Adipocyte (in vitro differentiated cells): ENCODE measurements at places on chromosomes 7 and 10.

- DNase-seq, result no peak
Measured at GRCh38 chr10:80769700-80770160, 232.0 kb downstream of the SH2D4B start.

DNA sequence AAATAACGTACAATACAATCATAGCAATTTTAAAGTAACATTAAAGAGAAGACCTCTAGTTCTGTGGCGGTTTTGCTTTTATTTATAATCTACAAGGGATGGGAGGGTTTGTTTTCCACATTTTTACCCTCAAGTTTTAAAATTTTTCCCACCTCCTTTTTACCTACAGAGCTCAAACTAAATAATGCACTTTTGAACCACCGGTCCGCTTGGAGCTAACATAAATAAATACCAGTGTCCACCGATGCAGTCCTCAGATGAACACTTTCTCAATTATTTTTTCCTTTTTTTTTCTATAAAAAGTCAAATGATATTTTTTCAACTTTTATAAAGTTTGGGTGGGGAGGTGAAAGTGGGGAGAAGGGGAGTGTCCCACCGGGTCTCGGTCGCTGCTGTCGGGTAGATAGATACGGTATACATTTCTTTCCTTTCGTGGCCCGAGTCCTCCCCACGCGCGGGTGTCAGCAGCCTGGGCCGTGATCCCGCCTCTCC lies 3.3 kb downstream of the ZNF503 start:
- peak; percentile 55 for DNase-seq

- peak; percentile 89 for DNase-seq
Measured at GRCh38 chr7:80134536-80135308, at the start of gene GNAI1. TSS of gene GNAI1 (plus strand) at chr7:80134831. CDS start at chr7:80135161, 330 bp downstream.

DNA sequence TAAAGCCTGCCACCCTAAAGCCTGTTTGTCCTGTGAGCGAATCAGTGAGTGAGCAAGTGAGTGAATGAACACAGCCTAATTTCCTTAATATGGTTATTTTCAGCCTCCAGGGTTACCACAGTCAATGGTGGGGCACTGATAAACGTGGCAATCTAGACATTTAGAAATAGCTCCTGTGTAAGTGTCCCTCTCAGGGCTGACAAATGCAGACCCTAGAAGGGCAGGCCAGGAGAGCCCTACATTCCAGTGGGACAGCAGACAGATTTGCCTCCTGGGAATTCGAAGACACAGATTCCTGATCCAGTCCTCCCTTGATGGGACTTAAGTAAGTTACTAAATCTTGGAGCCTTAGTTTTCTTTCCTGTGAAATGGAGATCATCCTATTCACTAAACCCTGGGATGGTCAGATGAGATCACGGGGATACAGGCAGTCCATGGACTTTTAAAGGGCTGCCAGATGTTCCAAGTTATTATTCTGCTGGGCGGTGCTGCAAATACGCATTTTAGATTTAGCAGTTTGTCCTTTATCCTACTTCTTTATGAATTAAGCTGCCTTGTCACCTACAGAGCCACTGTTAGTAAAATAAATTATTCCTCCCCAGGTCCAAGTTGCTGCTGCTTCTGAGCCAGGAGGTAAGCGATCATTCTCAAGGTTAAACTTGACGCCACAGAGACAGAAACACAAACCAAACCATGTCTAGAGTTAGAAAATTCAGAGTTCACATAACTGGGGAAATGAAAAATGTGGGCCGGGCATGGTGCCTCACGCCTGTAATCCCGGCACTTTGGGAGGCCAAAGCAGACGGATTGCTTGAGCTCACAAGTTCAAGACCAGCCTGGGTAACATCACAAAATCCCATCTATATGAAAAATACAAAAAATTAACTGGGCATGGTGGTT lies 54.8 kb upstream of the TM9SF3 start:
- DNase-seq, result no peak

DNA sequence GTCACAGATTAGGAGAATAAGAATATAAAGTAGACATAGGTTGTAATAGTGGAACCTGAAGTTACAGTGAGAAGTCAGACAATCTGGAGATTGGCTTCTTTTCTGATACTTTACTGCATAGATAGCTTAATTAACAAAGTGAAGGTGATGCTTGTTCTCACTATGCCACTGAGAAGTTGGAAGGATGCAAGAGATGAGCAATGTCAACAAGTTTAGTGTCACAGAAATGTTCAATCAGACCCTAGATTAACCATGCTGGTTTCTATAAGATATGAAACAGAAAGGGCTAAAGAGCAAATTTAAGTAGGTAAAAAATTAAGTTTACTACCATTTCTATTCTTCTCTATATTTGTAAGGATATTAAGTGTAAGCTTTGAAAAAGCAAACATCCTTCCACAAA lies 838.6 kb upstream of the SORCS1 start:
- no peak for DNase-seq

- no peak for DNase-seq
Measured at GRCh38 chr7:50349963-50350944, 45.7 kb downstream of the IKZF1 start.

GRCh38 chr7:116663744-116664143 lies 8.3 kb upstream of the MET start:
- DNase-seq, result no peak

GRCh38 chr7:34825221-34825620 lies 167.2 kb downstream of the NPSR1 start:
- no peak for DNase-seq

- DNase-seq, result no peak
Measured at GRCh38 chr7:36344622-36345021, 45.0 kb upstream of the ANLN start.
